GM04503 (cell line): ENCODE measurements at places on chromosomes 2 and 18.

DNA sequence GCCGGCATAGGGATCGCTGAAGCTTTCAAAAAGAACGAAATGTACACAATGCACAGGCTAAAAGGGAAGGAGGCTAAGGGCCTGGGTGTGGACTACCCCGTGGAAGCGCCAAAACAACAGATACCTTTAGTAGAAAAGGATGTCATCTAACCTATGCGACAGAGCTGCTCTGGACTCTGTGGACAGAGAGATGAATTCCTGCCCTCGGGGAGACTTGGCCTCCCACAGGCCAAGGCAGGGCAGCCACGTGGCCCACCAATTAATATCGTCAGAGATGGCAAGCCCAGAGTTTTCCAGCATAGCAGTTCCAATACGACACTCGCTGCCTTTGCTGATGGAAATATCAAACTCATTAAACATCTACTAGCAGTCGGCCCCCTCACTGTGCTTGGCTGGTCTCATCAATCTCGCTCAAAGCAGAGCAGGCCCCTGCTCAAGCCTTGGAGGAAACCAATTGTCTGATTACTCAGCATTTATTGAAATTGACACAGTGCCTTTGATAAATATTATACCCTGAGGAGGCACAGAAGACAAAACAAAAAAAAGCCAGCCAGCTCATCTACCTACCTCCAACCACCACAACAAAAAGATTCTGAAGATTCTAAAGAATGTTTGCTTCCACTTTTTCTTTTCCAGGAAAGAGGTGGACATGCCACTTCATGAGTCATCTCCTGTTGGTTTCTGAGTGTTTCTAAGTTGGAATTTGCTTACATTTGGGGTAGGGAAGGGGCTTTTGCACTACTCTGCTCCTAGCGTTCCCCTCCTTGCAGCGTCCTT, 79.0 kb upstream of the ACAA2 start:
- DNase-seq, result no peak

GRCh38 chr2:239609162-239609561, 208.3 kb upstream of the HDAC4 start:
- no peak for DNase-seq

DNA sequence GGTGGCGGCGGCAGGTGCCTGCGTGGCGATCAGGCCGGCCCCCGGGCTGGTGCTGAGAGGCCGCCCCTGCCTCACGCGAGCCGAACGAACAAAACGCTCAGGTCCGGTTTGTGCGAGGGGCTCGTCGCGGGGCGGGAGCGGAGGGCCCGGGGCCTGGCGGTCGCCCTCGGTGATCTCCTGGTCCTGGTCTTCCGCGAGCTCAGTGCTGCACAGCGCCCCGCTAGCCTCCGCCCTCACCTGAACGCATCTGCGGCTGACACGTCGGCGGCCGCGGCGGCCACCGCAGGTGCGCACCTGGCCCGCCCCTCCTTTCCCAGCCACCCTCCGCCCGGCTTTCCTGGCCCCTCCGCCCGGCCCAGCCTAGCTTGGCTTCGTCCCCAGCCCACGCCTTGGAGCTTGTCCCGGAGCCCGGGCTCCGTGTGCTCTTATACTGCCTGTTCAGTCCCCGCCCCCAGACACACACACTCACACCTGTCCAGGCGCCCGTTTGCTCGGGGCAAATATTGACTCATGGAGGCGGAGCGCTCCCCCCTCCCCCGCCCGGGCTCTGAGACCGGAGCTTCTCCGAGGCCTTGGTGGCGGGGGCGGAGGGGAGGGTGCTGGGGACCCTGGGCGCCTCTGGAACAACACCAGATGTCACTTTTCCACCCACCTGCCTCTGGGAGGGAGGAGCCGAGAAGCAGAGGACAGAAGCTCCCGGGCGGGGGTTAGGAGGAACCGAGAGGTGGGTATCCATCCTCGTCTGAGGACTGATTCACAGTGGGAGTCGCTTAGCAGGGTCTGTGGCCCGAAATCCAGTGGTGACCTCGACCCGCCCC, 8.6 kb upstream of the CRYBA2 start:
- DNase-seq, result no peak

GRCh38 chr18:39515299-39515698, 1949.7 kb upstream of the CELF4 start:
- DNase-seq, result no peak

- DNase-seq, result no peak
Measured at GRCh38 chr18:75207310-75208154, 1.4 kb downstream of the PTGR3 start.

DNA sequence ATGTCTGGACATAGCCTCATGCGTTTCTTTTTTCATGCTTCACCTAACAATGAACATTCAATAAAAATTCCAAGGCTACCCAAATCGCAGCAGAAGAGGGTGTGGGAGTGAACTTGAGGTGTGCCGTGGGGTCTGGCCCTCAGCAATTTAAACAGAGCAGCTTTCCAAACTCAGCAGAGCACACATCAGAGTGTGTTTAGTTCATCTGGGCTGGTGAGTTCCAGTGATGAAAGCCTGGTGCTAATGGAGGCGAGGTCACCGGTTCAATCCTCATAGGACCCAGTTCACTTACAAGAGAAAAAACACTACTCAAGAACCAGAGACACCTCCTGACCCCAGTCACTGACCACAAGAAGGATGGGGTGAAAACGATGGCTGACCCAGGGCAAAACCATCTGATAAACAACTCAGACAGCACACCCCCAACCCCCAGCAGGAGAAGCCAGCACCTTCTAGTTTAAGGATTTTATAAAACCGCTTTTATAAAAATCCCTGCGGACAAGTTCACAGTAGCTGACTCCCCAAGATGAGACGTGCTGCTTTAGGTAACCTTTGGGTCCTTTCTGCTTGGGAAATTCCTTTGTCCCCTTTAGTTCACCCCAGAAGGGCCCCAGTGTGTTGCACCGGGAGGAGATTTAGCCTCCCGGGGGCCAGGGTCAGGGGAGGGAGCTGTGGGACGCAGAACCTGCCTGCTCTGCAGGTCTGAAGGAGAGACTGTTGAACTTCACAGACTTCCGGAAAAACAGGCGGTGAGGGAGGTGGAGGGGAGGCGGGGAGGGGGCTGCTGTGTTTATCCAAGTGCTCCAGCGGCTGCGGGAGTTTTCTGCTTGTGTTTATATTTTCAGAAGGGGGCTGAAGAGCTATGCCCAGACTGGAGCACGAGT, 152.7 kb upstream of the SOX11 start:
- no peak for DNase-seq

GRCh38 chr2:46774499-46775228, 140.9 kb downstream of the MCFD2 start:
- DNase-seq, result no peak

DNA sequence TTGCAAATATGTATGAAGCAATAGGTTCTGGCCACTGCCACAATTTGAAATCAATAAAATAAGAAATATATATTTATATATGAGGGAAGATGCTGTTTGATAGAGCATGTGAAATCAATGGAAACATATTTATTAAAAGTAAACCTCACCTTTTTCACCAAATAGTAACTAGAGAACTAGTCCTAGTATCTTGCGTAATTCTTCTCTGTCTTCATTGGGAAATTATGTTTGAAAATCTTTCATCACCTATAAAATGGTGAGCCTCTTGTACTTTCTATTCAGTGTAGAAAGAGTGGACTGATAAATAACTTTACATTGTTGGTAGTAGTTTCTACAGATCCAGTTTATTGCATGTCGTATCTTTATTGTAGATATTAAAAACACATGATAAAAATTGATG, 103.0 kb downstream of the CD226 start:
- DNase-seq, result no peak

GRCh38 chr2:38073211-38074057, 2.5 kb downstream of the CYP1B1 start:
- no peak for DNase-seq

DNA sequence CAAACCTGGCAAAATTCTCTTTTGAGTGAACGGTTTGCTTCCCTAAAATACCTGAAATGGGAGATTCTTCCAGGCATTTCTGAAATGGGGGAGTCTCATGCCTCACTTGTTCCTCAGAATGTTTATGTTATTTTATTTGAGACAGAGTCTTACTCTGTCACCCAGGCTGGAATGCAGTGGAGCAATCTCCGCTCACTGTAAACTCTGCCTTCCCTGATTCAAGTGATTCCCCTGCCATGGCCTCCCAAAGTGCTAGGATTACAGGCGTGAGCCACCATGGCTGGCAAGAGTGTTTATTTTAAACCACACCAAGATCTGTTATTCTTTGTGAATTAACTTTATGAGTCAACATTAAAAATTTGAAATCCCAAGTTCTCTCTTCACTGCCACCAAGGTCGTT, 6.4 kb upstream of the FHL2 start:
- DNase-seq, result no peak

GRCh38 chr2:10980071-10980470, 68.3 kb downstream of the KCNF1 start:
- no peak for DNase-seq

DNA sequence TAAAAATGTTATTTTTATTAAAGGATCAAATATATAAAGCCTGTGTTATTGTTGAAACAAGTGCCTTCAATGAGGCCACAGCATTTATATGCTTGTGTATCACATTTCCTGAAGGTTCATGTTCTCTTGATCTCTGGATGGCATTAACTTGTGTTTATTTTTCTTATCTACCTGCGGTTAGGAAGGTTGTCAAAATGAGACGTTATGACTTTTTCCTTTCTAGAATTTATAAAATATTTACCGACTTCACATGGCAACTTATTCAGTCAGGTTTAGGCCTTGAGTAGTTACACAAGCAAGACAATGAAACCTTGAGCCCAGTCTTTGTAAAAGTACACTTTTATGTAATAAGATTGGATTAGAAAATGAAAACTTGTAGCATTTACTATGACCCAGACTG, 196.4 kb upstream of the ACVR2A start:
- DNase-seq, result no peak

- peak; percentile 64 for DNase-seq
Measured at GRCh38 chr2:32135409-32135808, 30.3 kb upstream of the SLC30A6 start.
